Activated naive CD4-positive, alpha-beta T cell treated with anti-CD3 and anti-CD28 coated beads, Interleukin-2, amount 50 U/mL, for 72 hours (primary cell): ENCODE measurements at places on chromosomes 4 and X. TPM values are rescaled to one million over a fixed set of nuclear protein-coding genes. Genes with fewer than 3 reads are reported as not detected.

MAGEA11 gene
- not detected for total RNA-seq

HPRT1 gene
- total RNA-seq: 96.2 TPM

CTSO gene
- total RNA-seq: 2.6 TPM

CXorf65 gene
- total RNA-seq: 20.7 TPM

STPG2 gene
- 0.19 TPM for total RNA-seq

CLCN5 gene
- total RNA-seq: 5.6 TPM

NXF2 gene
- not detected for total RNA-seq

LGI2 gene
- total RNA-seq: not detected

CXorf38 gene
- 35.7 TPM for total RNA-seq

SUPT20HL2 gene
- not detected for total RNA-seq

PLAC1 gene
- not detected for total RNA-seq

RHOXF2B gene
- not detected for total RNA-seq

REELD1 gene
- total RNA-seq: not detected

SORCS2 gene
- 0.25 TPM for total RNA-seq

MND1 gene
- total RNA-seq: 31.1 TPM

ABLIM2 gene
- total RNA-seq: 0.41 TPM

PSAPL1 gene
- total RNA-seq: not detected

IL13RA2 gene
- not detected for total RNA-seq

SLC2A9 gene
- 0.52 TPM for total RNA-seq

TSPAN6 gene
- 0.73 TPM for total RNA-seq

SLIT2 gene
- total RNA-seq: not detected

TEC gene
- 4.3 TPM for total RNA-seq

RTL3 gene
- not detected for total RNA-seq

SSX1 gene
- total RNA-seq: not detected

HSPA4L gene
- 3.2 TPM for total RNA-seq

TEX11 gene
- total RNA-seq: not detected

SLC25A53 gene
- total RNA-seq: 4.2 TPM

SOX3 gene
- not detected for total RNA-seq

ADD1 gene
- total RNA-seq: 216 TPM

POU4F2 gene
- not detected for total RNA-seq

SH3BGRL gene
- 57.2 TPM for total RNA-seq

POF1B gene
- not detected for total RNA-seq

KLB gene
- not detected for total RNA-seq

TEX28 gene
- not detected for total RNA-seq

TADA2B gene
- 11.8 TPM for total RNA-seq

ERCC6L gene
- 12.6 TPM for total RNA-seq

PNPLA4 gene
- 12.0 TPM for total RNA-seq

GAGE1 gene
- not detected for total RNA-seq

USP51 gene
- 1.9 TPM for total RNA-seq

GLRA3 gene
- not detected for total RNA-seq

FAT4 gene
- not detected for total RNA-seq

NHSL2 gene
- 0.05 TPM for total RNA-seq

VCX gene
- not detected for total RNA-seq

PIR gene
- 4.7 TPM for total RNA-seq

CPE gene
- total RNA-seq: not detected

HTN1 gene
- not detected for total RNA-seq

TEX13A gene
- total RNA-seq: not detected

TEX13C gene
- not detected for total RNA-seq

MAGEE2 gene
- total RNA-seq: not detected

XPNPEP2 gene
- 0.21 TPM for total RNA-seq

MSN gene
- total RNA-seq: 569 TPM

HMGN5 gene
- total RNA-seq: 5.8 TPM

TMPRSS11E gene
- not detected for total RNA-seq

TMEM192 gene
- total RNA-seq: 8.2 TPM

PHOX2B gene
- total RNA-seq: not detected

MXRA5 gene
- total RNA-seq: not detected

OTUD4 gene
- total RNA-seq: 39.6 TPM

ASB9 gene
- 0.71 TPM for total RNA-seq

CTAG1B gene
- not detected for total RNA-seq
